ENCODE measurements at places on chromosomes 12 and 14.

- DNase-seq = no peak
Observed at GRCh38 chr12:23222801-23223200, 597.8 kb downstream of the ETNK1 start.

- DNase-seq = no peak
Observed at GRCh38 chr12:113413488-113413939, 8.7 kb upstream of the SDSL start.

DNA sequence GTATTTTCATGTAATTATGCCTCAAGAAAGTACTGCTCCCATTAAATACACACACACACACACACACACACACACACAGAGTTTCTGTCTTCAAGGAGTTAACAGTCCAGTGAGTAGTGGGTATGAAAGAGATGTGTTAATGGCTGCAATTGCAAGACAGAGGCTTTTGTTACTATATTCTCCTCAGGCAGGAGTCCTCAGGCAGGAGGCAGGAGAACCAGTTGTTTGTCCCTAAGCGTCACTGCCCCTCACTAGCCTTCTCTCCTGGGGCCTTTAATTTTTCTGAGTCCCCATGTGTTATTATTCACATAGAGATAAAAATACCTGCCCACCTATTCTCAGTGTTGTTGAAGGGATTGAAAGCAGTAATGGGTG is 31.2 kb downstream of the DAD1 start:
- DNase-seq = no peak

GRCh38 chr12:50275556-50275955 is 7.8 kb downstream of the LIMA1 start:
- no peak for DNase-seq

DNA sequence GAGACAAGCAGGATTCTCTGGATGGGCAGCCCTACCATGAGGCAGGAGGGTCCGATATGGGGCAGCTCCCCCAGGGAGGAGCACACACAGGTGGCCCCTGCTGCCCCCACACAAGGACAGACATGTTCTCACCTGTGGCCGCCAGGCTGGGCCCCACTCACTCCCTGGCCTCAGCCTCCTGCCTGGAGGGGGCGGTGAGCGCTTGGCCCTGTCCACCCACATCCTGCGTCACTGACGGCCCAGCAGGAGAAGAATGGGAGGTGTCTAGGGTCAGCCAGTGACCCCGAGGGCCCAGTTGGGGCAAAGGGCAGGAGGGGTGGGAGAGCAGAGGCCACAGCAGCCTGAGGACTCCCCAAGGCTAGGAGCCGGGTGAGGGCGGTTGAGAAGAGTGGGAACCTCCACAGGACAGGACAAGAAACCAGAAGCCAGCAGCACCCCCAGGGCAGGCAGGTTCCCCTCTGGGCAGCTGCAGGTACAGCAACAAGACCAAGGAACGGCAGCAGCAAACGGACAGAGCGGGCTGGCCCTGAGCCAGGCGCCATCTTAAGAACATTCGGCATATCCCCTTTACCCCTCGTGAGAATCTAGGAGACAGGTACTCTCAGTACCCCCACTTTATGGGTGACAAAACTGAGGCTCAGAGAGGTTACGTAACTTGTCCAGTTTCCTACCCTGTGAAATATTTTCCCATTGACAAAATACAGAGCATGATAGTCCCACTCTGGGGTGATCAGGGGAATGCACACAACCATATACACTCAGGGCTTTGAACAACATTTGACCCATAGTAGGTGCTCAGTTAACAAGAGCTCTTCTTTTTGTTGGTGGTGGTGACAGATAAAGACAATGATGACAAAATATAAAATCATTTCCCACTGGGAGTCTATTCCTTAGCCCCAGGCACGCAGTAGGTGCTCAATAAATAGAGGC is 74.3 kb downstream of the NCOR2 start:
- DNase-seq = no peak

DNA sequence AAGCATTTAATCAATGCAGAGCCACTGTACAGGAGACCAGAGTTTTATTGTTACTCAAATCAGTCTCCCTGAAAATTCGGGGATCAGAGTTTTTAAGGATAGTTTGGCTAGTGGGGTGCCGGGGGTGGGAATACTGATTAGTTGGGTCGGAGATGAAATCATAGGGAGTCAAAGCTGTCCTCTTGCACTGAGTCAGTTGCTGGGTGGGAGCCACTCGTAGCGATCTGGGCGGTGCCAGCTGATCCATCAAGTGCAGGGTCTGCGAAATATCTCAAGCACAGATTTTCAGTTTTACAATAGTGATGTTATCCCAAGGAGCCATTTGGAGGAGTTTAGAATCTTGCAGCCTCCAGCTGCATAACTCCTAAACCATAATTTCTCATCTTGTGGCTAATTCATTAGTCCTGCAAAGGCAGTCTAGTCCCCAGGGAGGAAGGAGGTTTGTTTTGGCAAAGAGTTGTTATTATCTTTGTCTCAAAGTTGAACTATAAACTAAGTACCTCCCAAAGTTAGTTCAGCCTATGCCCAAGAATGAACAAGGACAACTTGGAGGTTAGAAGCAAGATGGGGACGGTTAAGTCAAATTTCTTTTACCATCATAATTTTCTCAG is 169.4 kb upstream of the PLEKHG7 start:
- DNase-seq = no peak

- DNase-seq = no peak
Observed at GRCh38 chr14:93150227-93151208, 34.2 kb downstream of the MOAP1 start.

DNA sequence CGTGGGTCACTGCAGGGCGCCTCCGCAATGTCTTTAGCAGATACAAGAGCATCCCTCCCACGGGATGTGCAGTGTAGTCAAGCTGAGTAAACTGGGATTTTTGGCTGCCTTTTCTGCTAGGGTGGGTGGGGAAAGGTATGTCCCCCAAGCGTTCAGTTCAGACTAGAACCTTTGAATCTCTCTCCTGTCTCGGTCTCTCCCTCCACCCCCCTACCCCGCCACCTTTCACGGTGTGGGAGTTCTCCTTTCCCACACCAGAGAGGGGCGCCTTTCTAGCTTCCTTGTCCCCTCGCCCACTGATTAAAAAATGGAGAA is 525 bp upstream of the FAR2 start:
- no peak for DNase-seq

GRCh38 chr12:124426594-124427555 is 132.0 kb downstream of the RFLNA start:
- no peak for DNase-seq

DNA sequence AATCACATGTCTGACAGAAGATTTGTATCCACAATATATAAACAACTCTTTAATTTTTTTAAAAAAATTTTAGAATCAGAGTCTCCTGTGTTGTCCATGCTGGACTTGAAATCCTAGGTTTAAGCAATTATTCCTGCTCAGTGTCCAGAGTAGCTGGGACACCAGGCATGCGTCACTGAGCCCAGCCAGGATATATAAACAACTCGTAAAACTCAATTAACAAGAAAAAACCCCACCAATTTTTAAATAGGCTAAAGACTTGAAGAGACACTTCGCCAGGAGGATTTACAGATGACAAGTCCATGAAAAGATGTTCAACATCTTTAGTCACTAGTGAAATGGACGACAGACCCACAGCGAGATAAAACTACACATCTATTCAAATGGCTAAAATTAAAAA is 2.0 kb upstream of the SCN8A start:
- DNase-seq = no peak

DNA sequence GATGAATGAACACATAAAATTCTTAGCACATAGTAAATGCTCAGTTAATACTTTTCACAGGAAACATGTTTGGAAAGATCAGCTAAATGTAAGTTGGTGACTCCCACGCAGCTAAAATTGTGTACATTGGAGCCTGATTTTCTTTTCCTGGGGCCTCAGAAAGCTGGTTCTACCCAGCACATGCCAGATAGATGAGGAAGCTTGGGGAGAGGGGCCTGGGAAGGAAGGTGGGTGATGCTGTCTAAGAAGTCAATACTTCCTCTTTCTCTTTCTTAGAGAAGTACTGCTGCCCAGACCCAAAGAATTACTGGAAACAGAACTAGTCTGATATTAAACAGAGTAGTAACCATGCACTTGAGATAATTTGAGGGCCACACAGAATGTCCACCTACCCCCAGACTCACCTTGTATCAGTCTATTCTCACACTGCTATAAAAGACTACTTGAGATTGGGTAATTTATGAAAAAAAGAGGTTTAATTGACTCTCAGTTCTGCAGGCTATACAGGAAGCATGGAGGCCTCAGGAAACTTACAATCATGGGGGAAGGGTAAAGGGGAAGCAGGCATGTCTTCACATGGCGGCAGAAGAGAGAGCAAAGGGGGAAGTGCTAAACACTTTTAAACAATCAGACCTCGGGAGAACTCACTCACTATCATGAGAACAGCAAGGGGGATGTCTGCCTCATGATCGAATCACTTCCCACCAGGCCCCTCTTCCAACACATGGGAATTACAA is 123.3 kb upstream of the MED13L start:
- DNase-seq = no peak
